ENCODE measurements at places on chromosomes 6 and 20.

DNA sequence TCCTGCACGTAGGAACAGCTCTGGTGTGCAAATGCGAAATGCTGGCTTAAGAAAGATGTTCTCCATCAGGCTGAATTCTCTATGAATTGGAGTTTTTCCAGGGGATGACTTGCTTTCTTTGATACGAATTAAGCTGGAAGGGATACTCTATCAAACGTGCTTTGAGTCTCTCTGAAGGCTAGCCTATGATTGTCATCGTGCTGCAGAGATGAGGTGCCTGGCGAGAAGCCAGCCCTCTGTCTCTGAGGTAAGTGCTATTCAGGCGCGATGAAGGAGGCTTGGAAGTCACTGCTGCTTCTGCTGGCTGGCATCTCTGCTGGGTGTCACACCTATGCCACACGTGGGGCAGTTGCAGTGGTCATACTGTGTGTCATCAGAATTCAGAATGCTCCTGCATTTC lies 223.7 kb downstream of the TAF4 start:
- DNase-seq = peak; percentile 7

DNA sequence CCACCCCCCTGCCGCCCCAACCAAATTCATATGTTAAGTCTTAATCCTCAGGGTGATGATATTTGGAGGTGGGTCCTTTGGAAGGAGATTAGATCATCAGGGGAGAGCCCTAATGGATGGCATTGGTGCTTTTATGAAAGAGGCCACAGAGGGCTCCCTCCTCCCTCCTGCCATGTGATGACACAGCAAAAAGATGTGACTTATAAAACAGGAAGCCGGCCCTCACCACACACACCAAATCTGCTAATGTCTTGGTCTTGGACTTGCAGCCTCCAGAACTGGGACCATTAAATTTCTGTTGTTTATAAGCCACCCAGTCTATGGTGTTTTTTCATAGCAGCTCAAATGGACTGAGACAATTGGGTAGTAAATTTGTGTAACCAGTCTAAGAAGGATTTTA lies 176.3 kb downstream of the ADGRG6 start:
- DNase-seq = no peak

- DNase-seq = no peak
These were observed 129.6 kb upstream of the DOK5 start for GRCh38 chr20:54345821-54346220.

GRCh38 chr6:157571269-157571668 lies 190.3 kb downstream of the ZDHHC14 start:
- DNase-seq = no peak

DNA sequence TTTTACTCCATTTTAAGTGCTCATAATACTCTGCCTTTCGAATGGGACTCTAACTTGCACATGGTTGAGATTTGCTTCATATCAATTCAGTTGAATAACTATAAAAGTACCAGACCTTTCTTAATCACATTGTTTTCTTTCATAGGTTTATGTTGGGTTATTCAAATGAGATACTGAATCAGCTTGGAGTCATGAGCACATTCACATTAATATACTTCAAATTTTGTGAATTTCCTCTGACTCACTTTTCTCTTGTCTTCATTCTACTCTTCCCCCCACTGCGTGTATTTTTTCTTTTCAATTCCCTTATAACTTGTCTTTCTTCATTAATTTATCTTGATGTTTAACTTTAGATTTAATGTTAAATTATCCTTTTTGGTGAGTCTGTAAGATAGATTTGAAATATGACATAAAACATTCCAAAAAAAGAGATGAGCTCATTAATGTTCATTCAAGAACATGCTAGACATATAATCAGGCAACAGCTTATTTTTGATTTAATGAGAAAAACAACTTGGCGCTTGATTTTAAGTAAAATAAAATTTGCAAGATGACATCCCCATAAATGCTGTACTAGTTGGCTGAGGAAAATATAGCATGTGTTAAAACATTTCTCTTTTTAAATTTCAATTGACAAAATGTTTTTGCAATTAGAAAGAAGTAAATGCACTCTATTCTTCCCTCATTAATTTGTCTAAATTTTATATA lies 736.0 kb downstream of the CD109 start:
- DNase-seq = no peak

DNA sequence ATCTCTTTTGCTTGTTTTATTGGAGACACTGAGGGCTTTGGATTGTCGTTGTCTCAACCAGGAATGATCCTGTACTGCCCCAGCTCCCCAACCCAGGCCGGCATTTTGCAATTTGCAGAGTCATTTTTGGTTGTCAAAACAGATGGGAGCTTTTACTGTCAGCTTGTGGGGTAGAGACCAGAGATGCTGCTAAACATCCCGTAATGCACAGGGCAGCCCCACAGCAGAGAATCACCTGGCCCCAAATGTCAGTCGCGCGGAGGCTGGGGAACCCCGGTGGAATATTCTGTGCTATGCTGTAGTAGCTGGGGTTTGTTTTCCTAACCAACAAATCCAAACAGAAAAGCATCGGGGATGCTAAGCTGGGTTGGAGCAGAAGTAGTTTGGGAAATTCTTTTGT lies 99.7 kb downstream of the TSHZ2 start:
- DNase-seq = no peak

DNA sequence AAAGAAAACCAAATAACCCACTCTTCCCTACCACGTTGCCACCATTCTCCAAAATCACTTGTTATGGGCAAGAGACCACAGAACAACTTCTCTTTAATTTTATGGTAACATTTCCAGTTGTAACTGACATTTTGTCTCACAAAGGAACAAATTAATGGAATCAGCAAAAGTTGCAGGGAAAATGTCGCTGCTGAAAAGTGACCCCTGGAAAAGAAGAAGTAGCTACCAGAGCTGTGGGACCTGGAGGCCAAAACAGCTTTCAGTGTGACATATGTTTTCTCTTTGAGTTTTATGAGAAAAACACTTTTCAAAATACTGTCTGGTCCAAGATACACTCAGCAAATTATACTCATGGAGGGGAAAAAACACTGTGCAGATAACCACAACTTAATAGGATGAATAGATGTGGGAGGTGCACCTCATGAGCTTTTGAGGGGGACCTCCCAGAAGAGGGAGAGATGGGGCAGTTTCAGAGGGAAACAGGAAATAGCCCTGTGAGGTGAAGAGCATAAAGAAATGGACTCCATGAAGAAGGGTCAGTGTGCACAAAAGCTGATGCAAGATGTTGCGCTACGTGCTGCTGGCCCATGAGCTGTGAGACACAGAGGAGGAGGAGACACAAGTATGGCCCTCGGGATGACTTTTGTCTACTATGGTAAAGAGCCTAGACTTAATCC lies 87.3 kb downstream of the DTNBP1 start:
- no peak for DNase-seq

GRCh38 chr20:6914986-6915385 lies 147.5 kb downstream of the BMP2 start:
- DNase-seq = no peak

- no peak for DNase-seq
These were observed 47.6 kb downstream of the CPXM1 start for GRCh38 chr20:2752567-2753460.

DNA sequence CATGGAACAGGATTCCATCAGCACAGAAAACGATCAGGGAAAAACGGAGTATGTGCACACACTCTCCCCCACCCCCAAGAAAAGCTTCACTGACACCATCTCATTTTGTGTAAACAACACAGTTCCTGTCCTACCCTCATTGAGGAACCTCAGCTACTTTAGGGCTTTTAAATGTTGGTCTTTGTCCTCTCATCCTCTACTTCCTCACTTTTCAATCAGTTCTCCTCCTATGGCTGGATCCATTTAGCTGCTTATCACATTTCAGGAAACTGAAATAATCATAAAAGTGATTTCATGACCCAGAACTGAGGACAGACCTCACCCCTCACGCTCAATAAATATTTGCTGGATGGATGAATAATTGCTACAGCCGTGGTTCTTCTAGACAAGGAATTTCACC lies 33.1 kb upstream of the PNRC1 start:
- DNase-seq = no peak

DNA sequence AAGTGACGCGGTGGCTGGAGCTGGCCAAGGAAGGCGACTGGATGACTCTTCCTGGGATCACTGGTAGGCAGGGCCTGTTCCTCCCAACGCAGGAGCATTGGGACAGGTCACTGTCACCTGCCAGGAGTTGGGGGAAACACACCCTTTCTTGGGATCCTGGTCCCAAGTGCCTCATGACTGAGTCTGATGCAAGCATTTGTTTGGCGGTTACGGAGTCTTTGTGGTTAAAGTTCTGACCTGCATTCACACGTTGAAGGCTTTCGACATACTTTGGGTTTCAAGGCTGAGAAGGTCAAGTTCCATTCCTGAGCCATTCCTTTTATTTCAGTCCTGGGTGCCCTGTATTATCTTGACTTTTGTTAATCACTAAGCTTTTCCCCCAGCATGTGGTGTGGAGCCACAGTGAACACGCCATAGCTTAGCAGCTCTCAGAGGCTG lies 6.0 kb downstream of the PNLDC1 start:
- DNase-seq = no peak

DNA sequence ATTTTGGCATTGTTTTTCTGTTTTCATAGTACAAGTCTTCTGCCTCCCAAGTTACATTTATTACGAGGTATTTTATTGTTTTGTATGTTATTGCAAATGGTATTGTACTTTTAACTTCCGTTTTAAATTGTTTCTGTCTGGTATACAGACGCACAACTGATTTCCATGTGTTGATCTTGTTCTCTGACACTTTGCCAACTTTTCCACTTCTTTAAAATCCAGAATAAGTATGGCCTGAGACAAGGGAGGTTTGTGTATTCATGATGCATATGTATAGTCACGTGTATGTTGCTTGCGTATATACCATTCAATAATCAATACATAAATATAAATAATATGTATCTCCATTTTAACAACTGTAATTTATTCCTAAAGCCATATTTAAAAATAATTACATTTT lies 41.2 kb downstream of the THBS2 start:
- DNase-seq = no peak
